Suppressor macrophage treated with lipopolysaccharide for 1 hour (primary cell): ENCODE measurements at places on chromosomes 7 and 10.
A peak's percentile ranks its signal among the peaks of the same experiment; 100 is the strongest.

DNA sequence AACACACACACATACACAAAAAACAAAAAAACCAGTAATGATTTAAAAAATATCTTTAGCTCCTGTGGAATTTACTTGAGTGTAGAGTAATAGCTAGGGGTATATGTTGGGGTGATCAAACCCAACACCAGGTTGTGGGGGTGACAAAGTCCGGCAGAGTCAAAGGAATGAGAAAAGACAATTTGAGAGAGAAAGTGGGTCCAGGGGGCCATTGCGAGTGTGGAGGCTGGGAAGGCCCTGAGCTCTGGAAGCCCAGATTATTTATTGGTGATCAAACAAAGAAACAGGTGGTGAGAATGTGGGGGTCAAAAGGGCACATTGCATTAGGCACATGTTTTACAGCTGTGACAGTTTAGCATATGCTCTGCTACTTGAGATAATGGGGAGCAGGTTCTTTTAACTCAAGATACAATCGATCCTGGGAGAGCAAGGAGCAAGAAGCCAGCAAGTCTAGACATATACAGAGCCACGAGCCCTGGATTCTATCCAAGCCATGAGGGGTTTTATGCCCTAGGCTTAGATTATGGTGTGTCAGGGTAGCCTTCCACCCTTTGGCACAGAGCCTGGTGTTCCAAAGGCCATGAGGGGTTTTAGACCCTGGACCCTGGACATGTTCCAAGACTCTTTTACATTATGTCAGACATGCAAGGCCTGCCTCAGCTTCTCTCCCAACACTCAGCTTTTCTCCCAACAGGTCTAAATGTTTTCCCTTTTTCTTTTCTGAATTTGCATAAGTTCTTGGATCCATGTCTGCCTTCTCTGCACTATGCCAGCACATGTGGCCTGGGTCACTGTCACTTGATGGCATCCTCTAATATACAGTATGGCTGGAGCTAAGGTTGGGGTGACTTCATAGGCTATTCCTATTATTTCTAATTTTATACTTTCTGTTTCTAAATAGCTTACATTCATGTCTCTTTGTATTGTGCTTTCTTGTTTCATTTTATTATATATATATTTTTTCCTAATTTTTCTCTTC is 48.6 kb upstream of the MKI67 start:
- DNase-seq: no peak

- DNase-seq: no peak
Observed at GRCh38 chr10:5634918-5635317, 31.5 kb downstream of the ASB13 start.

- no peak for DNase-seq
Observed at GRCh38 chr10:62057850-62058249, 156.4 kb downstream of the ARID5B start.

DNA sequence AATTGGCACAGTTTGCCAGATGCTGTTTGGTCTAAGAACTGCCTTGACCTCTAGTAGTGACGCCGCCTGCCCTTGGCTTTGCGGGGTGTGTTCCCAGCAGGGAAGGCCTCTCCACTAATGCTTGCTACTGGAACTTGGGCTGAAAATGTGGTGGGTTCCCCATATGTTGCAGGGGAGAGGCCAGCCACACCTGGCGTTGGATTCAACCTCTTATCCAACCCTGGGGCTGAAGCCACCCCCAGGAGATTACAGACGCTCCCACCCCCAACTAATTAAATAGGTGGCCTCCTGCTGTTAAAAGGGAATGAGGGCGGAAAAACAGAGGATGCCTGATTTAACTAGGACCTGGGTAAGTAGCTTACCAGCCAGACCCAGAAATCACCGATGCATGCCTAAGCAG is 19.2 kb upstream of the ATOH7 start:
- no peak for DNase-seq

DNA sequence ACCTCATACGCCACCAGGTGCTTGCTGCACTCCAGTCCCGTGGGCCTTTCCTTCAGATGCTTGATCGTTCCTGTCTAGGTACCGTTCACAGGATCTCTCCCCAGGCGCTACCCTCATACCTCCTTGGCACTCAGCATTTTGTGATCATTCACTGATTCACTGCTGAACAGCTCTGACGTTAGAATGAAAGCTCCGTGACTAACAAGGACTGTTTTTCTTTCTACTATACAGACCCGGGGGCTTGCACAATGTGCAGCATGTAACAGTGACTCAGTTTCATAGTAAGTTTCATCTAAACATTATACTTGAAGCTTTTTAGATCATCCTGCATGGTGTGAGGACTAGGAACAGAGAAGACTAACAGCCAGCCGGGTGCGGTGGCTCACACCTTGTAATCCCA is 20.6 kb downstream of the KIN start:
- no peak for DNase-seq

DNA sequence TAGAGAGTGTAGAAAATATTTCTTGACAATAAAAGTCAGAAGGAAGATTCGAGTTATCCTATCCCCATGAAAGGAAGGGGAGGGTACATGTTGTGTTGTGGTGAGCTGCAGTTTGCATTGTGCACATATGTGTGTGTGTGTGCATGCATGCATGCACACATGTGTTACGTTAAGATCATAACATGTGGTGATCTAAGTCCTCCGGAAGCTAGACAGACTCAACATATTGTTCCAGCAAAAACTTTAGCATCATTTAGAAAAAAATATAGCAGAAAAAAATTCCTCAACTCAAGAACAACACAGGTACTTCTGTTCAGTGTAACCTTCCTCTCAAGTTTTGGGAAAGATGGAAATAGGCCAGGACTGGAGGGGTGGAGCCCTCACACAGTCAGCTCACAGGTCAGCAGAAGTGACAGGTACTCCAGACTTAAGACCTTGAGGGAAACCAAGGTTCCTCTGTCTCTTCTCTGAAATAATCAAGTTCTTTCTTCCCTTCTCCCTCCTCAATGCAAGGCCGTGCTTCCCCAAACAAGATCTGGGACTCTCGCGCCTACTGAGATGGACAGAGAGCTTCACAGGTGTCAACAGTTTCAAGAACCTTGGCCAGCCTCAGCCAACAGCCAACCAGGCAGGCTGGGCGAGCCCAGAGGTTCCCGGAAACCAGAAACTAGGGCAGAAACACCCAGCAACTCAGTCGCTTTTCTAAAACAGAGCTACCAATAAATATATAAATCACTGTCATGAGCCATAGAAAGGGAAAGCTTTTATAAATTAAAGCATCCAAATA is 205.2 kb downstream of the FAM107B start:
- no peak for DNase-seq

DNA sequence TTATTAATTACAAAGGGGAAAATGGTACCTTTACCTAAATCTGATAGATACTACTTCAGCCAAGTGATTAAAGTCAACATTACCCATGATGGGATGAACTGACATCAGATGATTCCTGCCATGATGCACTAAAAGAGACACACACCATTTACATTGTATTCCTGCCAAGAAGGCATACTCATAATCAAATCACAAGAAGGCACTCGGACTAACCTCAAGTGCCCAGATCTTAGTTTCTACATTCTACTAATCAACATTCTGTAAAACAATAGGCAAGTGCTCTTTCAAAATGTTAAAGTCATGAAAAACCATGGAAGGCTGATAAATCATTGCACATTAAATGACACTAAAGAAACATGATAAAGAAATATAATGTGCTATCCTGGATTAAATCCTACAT is 44.4 kb downstream of the SLC35G1 start:
- DNase-seq: no peak

DNA sequence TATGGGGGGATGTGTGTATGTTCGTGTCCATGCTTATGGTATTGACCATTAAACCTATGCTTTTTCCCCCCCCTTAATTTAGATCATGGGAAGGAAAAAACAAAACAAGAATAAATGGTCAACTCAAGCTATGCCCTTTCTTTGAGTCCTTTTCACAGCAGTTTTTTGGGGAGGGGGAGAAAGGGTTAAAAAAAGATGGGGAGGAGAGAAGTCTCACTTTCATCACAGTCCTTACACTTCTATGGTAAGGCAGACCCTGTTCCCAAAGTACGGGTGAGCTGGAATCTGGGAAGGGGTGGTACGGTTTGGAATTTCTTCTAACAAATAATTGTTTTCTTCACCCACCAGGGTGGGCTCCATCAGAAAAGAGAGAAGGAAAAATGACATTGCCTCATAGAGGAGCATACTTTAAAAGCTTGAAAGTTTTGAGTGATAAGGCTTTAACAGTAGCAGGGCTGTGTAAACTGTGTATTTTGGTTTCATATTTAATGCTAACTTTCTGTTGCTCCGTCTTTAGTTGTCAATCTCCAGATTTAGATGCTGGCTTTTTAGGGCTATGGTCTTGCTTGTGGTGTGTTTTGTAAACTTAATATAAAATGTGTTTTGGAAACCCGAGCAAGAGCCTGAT is 180.1 kb downstream of the TCF7L2 start:
- DNase-seq: no peak

DNA sequence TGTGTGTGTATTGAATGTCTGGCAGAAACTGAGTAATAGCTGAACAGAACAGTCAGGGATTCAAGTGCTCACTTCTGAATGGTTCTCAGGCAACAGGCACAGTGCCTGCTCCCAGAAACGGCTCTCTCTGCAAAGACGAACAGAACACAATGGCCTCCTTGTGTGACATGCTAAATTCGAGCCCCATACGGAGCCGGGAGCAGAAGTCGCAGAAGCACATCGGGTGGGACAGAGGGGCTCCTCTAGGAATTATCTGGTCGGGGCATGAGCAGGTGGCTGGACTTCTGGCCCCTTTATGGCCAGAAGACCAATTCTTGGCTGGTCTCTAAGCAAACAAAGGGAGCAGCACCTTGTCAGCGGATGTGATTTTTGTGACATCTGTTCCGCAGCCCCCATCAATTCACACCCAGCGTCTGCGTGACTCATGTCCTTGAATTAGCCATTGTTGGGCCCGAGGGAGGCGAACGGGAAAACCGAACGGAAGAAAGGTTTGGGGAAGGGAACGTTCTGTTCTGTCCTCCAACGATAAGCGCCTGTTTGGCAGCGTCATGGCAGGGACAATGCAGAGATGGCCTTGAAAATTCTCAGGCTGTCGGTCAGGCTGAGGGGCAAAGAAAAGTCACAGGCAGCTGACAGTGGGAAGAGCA is 47.3 kb upstream of the NPTX2 start:
- no peak for DNase-seq

DNA sequence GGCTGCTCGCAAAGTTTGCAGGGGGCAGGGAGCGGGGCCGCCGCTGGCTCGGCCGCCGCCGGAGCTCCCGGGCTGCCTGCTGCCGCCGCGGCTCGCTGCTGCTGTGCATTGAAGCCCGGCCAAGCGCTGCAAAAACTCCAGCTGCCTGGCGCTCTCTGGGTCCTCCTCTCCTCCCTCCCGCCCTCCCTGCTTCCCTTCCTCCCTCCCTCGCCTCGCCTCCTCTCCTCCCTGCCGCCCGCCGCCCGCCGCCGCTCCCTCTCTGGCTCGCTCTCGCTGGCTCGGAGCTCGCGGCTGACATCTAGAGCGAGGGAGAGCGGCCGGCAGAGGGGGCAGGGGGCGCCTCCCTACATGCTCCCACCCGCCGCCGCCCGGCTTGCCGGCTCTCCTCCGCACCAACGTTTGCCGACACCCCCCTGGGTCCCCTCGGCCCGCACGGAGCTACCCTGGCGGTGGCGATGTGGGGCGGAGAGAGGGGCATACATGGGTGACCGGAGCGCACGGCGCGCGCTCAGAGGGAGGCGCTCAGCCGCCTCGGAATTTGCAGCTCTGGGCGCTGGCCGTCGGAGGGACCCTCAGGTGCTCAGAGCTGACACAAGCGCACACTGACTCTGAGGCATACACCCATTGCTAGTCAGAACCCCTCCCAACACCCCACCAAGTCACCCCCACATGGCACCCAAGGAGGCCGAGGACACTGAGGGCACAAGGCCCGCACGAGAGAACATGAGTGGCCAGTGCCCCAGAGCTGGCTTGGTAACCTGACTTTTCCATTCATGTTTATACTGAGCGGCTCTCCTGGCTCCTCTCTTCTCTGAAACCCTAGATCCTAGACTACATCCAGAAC is 1.2 kb upstream of the PLXNA4 start:
- peak; percentile 24 for DNase-seq

- DNase-seq: no peak
Observed at GRCh38 chr7:70719125-70719524, 412.8 kb upstream of the GALNT17 start.

DNA sequence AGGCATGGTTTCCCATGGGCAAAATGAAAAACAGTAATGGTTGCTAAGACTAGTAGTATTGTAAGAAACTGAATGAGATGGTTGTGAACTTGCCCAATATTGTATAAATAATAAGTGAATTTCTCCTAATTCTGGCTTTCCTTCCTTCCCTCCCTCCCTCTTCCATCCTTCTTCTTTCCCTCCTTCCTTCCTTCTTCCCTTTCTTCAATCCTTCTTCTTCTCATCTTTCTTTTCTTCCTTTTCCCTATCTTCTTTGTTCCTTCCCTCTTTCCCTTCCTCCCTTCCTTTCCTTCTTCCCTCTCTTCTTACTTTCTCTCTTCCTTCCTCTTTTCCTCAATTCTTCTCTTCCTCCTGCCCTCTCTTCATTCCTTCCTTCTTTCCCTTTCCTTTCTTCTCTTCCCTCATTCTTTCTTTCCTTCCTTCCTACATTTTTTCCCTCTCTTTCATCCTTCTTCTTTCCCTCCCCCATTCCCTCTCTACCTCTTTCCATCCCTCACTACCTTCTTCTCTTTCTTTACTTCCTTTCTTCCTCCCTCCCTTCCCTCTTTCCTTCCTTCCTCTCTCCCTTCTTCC is 4.1 kb upstream of the VWC2 start:
- no peak for DNase-seq

- no peak for DNase-seq
Observed at GRCh38 chr10:87634311-87634710, 25.4 kb upstream of the PAPSS2 start.

DNA sequence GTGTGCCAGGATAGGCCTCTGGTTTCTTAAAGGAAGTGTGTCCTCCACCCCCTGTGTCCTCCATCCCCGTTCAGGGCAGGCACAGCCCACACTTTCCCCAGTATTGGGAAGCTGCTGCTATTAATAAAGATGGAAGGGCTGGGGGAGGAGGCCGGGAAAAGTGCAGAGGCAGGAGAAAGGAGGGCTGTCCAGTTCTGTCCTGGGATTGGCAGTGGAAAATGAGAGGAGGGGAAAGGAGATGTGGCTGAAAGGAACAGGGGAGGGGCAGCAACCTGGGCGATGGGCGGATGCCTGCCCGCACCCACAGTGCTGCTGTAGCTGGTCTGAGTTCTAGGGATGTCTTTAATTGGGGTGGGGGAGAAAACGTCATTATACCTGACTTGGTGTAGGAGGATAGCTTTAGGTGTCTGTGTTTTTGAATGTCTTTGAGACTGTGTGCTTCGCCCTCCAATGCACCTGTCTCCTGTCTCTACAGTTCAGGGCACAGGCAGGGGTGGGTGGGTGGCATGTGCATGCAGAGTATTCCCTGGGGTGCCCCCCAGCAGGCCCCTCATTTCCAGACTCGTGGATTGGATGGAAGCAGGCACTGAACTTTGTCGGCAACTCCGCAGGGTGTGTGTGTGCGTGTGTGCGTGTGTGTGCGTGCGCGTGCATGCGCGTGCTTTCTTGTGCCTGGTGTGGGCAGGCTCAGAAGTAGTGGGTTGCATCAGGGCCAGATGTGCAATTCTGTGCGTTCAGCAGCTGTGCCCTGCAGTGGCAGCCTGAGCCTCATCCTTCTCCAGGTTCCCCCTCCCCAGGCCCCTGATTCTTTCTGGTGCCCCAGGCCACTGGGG is 2.5 kb downstream of the TRIM8 start:
- peak; percentile 48 for DNase-seq

- DNase-seq: no peak
Observed at GRCh38 chr7:106175507-106175906, 63.4 kb upstream of the SYPL1 start.

- DNase-seq: peak; percentile 68
Observed at GRCh38 chr7:50266635-50267386, 37.7 kb upstream of the IKZF1 start.

GRCh38 chr7:55957190-55957589 is 5.5 kb downstream of the MRPS17 start:
- no peak for DNase-seq
